HEK293T (cell line): ENCODE measurements at places on chromosomes 4 and X.

GRCh38 chrX:47239898-47240545 lies 7.2 kb downstream of the USP11 start:
- no peak for DNase-seq

- DNase-seq = no peak
Measured at GRCh38 chrX:68488657-68489056, 10.2 kb upstream of the YIPF6 start.

GRCh38 chr4:122901247-122902010 lies 21.0 kb downstream of the NUDT6 start:
- DNase-seq = no peak

DNA sequence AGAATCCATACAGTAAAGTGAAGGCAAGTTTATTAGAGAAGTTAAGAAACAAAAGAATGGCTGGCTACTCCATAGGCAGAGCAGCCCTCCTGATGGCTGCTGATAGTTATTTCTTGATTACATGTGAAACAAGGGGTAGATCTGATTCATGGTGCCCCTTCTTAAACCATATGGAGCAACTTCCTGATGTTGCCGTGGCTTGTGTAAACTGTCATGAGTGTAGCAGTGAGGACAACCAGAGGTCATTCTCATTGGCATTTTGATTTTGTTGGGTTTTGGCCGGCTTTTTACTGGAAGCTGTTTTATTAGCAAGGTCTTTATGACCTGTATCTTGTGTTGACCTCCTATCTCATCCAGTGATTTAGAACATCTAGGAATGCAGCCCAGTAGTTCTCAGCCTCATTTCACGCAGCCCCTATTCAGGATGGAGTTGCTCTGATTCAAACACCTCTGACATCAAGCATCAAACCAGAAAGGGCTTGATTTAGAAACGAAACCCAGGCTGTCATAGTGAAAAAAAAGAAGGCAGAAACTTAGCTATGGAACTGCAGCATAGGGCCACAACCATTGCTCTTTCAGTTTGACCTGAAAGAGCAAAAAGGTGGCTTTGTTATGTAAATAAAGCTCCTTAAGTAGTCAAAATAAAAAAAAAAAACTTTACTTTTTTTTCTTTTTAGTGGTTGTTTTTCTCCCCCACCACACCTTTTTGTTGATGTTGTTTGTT lies 37.8 kb downstream of the SPCS3 start:
- DNase-seq = no peak

- DNase-seq = no peak
Measured at GRCh38 chr4:185335579-185335978, 60.1 kb downstream of the LRP2BP start.

DNA sequence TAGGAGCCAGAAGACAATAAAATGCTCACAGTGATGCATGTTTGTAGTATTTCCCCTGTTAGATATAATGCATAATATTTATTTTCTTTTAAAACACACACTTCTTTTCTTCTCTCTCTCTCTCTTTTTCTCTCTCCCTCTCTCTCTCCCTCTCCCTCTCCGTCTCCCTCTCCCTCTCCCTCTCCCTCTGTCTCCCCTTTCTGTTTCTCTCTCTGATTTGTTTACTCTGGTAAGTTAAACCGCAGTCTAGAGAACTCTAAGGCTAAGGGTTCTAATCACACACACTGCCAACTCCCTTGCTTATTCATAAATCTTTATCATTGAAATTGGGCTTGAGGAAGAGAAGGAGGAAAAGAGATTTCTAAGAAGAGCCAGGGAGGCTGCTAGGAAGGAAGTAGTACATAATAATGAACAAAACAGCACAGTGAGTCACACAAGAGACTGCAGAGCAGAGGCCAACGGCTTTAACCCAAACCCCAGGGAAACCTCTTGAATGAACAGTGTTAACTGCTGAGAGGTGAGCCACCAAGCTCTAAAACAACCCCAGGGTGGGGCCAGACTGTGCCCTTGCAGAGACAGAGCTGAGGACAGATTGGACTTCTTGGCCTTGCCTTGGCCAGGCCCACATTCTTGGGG lies 9.1 kb upstream of the PHOX2B start:
- no peak for DNase-seq

- no peak for DNase-seq
Measured at GRCh38 chr4:12421364-12421763, 992.7 kb upstream of the HS3ST1 start.

GRCh38 chr4:119281393-119281792 lies 40.5 kb downstream of the FABP2 start:
- DNase-seq = no peak

GRCh38 chr4:176840166-176840565 lies 47.4 kb upstream of the VEGFC start:
- DNase-seq = no peak

DNA sequence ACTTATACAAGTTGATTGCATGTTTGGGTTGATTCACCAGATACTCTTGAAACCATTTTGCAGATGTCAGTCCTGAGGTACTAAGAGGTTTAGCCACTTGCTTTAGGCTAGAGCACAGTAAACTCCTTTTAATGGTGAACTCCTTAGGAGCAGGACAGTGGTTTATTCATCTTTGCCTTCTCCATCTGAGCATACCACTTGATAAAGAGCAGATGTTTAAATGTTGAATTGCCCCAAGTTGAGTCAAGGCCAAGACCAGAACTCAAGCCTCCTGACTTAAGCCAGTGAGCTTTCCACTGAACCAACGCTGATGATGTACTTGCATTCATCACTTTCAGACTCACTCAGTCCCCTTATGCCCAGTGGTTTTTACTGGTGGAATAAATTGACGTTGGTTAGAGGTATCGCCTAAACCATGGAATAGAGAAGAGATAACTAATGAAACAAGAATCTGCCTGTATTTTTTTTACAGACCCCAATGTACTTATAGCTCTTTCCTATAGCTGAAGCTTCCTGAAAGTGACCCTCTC lies 7.5 kb downstream of the DAPP1 start:
- no peak for DNase-seq

DNA sequence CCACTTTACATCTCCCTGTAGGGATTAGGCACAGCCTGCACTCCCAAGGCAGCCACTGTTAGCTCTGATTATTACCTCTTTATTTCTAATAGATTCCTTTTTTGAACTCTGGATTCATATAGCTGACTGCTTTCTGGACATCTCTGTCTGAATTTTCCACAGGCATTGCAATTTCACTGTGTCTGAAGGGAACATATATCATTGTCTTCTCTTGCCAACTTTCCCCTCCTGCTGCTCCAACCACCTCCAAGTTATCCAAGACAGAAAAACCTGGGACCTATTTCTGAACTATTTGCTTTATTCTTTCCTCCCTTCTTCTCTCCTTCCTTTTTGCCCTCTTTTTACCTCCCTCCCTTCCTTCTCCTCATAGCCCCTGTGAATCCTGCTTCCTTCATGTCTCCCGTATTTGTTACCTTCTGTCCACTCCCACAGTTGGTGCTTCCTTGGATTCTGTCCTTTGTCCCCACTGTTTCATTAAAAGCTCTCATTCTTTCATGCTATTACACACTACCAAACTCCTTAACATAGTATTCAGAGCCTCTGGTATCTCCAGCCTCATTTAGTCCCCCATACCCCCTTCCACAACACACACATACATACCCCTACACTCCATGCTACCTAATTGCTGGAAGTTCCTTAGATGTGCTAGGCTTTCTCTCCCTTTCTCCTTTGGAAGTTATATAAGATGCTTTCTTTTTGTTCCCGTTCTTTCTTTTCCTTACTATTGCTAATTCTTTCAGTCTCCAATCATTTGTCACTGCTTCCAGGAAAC lies 34.7 kb downstream of the FGF2 start:
- no peak for DNase-seq

DNA sequence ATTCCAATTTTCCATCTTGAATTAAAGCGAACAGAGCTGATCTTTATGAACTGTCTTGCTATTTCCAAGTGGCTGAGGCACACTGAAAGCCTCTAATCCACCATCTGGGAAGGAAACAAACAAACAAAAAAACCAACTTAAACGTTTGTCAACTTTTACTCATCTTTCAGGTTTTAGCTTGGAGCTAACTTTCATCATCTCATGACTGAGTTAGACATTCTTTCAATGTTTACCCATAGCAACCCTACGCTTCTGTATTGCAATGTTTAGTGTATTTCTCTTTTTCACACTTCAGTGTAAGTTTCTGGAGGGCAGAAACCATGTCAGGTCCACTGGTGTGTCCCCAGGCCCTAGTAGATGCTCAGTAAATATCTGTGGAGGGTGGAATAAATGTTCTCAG lies 343.8 kb downstream of the GBA3 start:
- DNase-seq = no peak

- DNase-seq = no peak
Measured at GRCh38 chrX:134181275-134181660, 55.7 kb upstream of the CCDC160 start.

DNA sequence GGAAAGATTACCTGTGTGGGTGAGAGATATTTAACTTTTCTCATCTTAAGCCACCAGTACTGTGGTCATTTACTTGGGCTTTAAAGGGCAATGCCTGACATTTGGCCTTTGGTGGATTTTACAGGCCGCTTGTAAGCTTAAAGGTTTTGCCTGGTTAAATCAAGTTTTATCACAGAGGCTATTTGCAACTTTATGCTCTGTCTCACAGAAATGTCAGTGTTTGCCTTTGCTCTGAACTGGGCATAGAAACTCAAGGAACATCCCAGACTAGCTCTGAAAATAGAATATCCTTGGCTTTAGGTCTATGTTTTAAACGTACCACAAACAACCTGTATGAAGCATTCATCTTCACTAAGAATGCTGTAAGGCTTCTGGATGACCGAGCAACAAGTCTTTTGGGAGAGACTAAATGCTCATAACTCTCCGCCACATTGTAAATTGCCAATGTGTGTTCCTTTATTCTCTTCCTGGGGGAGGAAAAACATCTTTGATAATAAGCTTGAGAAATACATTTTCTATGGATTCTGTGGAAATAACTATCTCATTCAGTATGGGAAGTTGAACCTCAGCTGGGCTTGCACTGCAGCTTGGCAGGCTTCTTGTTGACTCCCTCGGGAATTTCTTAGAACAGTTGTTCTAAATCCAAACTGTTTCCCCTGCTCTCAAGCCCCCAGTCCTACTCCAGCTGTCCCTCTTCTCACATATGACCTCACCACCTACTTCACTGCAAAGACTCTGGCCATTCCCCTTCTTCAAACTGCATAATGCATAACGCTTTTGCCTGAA lies 105.8 kb upstream of the WDR44 start:
- no peak for DNase-seq

- DNase-seq = peak; percentile 40
Measured at GRCh38 chr4:76626686-76627465, 191.8 kb downstream of the SHROOM3 start.

GRCh38 chr4:37991623-37992410 lies 31.6 kb downstream of the PTTG2 start:
- no peak for DNase-seq

GRCh38 chr4:78781924-78782323 lies 5.8 kb downstream of the BMP2K start:
- no peak for DNase-seq

GRCh38 chr4:151555151-151555945 lies 146.4 kb downstream of the FHIP1A start:
- DNase-seq = no peak

GRCh38 chr4:41787931-41788330 lies 39.4 kb upstream of the PHOX2B start:
- no peak for DNase-seq

DNA sequence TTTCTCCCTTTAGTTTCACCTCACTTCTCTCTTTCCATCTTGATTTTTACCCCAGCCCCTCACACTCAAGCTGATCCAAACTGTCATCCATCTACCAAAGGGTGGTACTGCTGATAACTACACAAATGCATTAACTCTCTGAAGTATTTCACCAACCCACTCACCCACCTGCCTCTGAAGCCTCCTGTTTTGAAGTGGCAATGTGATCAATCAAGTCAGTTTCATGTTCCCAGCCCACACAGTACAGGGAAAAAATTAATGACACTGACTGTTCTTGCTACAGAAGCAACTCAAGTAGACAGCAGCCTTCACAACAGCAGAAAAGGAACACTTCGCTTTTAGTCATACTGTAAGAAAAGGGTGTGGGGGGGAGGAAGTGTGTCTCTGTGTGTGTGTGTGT lies 183.0 kb upstream of the NOCT start:
- DNase-seq = no peak

GRCh38 chr4:116118221-116118620 lies 967.2 kb downstream of the TRAM1L1 start:
- DNase-seq = no peak

DNA sequence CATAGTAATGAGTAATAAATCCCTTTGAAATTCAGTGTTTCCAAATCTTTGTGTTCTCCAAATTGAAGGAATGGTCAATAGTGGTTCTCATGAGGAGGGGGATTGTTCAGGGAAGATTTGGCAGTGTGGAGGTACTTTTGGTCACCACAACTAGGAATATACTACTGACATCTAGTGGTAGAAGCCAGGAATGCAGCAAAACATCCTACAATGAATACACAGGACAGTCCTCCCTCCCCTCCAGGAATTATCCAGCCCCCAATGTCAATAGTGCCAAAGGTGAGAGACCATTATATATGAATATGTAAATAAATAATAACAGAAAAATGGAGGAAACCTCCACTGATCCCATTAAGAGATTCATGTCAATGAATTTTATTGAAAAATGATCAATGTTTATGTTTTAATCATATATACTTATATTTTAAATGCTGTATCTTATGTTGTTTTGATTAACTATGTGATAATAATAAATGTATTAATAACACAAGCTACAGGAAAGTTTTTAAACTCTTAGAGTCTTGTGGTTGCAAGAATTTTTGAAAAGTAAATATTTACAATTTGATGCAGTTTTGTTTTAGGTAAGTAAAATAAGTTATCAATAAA lies 14.4 kb upstream of the FAM9A start:
- peak; percentile 48 for DNase-seq

DNA sequence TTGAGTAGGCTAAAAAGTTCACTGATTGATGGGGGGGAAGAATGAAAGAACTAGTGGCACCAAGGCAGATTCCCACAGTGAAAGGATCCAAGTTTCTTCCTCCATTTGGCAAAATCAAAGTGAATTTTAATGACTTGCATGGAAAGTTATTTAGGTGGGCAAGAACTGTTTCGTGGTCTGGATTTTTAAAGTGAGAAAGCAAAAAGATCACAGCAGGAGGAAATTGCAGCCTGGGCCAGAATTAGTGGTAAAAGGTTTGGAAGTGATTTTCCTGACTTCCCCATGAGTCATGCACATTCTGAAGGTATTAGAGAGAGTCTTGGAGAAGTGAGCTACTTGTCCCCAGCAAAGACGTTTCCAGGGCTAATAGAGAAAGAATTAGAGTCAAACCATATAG lies 207.8 kb downstream of the ANTXR2 start:
- DNase-seq = no peak

DNA sequence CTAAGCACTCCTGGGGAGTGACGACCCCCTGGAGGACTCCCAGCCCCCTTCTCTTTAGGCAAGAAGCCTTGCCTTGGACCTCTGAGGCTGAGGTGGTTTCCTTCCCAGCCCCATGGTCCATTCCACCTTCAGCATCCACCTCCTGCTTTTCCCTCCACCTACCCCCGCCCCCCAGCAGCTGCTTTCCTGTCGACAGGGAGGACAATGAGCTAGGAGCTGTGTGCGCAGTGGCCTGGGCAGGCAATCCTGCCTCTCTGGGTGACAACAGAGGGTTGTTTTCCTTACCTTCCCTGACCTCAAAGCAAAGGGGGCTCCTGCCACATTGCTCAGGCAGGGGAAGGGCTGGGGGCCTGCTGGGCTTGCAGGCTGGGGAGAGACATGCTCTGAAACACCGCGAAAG lies 123.5 kb downstream of the BCOR start:
- DNase-seq = no peak

- DNase-seq = no peak
Measured at GRCh38 chr4:68732653-68733466, 62.4 kb upstream of the UGT2B15 start.

- no peak for DNase-seq
Measured at GRCh38 chr4:153413842-153414241, 52.3 kb upstream of the TMEM131L start.

- no peak for DNase-seq
Measured at GRCh38 chr4:185254434-185254833, 45.0 kb downstream of the SNX25 start.
